NAMALWA (cell line): ENCODE measurements at places on chromosomes 16 and 17.

DNA sequence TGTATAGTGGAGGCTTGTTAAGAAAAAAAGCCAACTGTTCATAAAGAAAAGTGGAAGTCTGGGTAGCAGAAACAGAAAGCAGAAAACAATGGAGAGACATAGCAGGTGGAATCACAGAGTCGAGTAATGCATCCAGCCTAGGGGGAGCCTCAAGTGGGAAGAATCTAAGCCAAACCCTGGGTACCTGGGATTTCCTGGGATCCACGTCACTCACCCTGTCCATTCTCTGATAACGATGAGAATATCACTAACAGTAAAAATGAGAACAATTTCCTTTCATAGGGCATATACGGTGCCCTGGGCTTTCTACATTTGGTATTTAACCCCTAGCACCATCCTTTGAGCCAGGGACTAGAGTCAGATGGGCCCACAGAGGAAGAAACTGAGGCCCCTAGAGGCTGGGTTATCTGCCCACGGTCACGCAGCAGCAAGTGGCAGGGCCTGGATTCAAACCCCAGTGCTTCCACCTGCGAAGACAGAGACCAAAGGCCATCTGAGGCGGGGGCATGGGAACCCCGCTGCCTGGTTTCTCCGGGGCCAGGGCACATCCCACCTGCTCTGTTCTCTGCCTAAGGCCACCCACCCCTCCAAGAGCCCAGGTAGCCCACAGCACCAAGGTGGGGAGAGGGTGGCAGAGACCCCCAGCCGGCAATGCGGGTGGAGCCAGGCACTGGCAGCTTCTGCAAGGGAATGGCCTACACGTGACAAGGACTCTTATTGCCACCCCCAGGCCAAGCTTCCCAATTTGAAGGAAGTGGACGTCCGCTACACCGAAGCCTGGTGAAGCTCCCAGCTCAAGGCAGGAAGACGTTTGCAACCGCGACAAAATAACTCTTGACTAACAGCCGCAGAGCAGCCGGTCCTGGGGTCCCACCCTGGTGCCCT lies 69.8 kb upstream of the PLCG2 start:
- no peak for DNase-seq

DNA sequence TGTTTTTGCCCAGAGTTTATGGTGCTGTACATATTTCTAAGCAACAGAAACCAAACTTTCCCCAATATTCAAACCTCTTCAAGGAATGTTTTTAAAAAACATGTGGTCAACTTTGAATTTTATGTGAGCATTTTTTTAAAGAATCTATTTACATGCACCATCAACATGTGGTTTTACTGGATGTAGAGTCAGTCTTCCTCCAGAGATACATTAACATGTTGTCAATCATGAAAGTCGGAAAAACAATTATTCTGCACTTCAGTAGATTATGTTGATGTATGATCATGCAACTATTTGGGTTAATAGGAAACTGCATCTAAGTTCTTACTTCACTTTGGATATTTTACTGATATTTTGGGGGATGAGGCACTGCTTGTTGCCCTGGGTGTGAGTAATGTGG lies 208.6 kb downstream of the FOXL1 start:
- no peak for DNase-seq

DNA sequence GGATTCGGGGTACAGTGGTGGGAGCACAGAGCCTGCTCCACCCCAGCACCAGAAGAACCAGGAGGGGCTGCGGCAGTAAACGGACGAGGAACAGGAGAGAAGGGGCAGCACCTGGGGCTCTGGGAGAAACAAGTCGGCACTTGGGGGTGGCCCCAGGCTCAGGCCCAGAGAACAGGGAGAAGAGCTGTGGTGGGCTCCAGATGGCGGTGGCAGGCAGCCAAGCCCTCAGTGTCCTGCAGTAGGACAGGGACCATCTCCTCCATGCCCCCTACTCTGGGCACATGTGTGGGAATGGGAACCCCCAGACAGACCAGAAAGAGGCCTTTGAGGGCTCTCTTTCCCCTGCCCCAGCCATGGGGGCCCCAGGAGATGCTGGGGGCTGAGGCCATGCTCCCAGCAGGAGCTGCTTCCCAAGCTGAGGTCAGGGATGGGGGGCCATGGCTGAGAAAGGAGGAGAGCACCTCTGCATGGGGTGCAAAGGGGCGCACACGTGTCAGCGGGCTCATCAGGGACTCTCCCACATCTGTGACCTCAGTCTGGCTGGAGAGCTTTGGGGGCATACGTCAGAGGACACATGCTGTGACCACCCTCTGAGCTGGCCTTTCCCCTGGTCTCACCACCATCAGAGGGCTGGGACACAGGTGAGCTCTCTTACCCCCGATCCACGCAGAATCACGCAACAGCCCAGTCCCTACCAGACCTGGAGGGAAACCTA lies 6.8 kb downstream of the USH1G start:
- no peak for DNase-seq

DNA sequence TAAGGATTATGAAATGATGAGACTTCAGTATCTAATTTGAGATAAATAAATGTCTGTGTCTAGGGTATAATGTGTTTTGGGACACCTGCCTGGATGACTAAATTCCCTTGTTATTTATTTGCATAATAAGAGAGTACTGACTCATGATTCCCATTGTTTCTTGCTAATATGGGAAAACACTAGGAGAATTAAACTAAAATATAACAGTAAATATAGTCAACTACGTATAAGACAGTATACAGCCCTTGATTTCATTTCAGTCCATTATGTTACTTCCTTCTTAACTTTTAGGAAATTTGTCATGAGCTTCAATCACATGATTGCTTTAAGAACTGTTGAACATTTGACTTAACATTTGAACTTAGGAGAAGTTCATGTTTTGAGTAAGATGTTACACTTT lies 62.4 kb downstream of the VMP1 start:
- DNase-seq: no peak
